Stimulated activated CD8-positive, alpha-beta memory T cell treated with anti-CD3 and anti-CD28 coated beads, Interleukin-12 subunit alpha, Interleukin-12 subunit beta, amount 100 ng/mL, for 1 hour (primary cell): ENCODE measurements at places on chromosomes 7 and 10.

DNA sequence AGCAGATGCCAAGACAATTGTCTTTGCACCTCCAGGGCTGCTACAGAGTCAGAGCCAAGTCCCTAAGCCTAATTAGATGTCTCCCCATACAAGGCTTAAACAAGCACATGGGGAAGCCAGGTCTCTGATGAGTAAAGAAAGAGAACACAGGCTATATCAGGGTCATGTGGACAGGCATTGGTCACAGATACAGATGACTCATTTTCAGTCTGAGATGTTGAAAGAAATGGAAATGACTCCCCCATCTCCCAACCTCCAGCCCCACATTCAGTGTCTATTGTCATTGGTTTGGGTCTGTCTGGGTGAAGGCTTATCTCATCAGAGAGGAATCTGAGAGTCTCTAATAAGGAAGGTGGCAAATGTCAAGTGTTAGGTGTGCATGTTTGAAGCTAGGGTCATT is 290.1 kb upstream of the KIAA1217 start:
- DNase-seq, result no peak

DNA sequence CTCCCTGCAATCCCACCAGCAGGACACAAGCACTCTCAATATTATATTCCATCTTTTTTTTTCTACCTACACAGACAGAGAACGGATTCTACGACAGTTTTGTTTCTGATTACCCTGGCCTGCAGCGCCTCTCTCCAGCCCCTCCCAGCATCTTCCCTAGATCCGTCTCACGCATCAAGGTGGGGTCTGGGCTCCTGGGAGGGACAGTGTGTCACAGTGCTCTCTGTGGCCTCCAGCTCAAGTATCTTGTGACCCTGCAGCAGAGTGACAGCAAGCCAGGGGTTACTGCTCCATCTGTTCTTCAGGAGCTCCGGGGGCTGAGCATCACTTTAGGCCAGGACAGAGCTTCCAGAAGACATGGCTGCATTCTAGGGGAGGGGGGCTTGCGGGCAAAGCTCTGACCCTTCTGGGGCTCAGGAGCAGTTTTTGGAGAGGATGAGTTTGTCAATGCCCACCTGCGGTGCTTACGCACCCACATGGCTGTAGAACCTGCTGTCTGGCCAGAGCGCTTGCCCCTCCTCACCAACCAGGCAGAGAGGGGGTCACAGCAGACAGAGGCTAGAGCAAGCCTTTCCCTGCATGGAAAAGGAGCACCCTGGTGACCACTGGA is 22.6 kb downstream of the MYO1G start:
- no peak for DNase-seq

GRCh38 chr10:124534826-124535601 is 73.4 kb downstream of the LHPP start:
- no peak for DNase-seq

DNA sequence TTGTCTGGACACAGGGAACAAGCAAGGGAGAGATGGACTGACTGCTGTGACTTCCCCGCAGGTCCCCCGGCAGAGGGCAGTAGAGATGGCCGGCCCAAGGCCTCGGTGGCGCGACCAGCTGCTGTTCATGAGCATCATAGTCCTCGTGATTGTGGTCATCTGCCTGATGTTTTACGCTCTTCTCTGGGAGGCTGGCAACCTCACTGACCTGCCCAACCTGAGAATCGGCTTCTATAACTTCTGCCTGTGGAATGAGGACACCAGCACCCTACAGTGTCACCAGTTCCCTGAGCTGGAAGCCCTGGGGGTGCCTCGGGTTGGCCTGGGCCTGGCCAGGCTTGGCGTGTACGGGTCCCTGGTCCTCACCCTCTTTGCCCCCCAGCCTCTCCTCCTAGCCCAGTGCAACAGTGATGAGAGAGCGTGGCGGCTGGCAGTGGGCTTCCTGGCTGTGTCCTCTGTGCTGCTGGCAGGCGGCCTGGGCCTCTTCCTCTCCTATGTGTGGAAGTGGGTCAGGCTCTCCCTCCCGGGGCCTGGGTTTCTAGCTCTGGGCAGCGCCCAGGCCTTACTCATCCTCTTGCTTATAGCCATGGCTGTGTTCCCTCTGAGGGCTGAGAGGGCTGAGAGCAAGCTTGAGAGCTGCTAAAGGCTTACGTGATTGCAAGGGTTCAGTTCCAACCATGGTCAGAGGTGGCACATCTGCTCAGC is 6.0 kb downstream of the CYREN start:
- DNase-seq, result no peak
